ENCODE measurements at places on chromosomes 11 and 22.
A peak's percentile ranks its signal among the peaks of the same experiment; 100 is the strongest.

GRCh38 chr11:90391756-90392155 lies 168.9 kb upstream of the CHORDC1 start:
- no peak for DNase-seq

DNA sequence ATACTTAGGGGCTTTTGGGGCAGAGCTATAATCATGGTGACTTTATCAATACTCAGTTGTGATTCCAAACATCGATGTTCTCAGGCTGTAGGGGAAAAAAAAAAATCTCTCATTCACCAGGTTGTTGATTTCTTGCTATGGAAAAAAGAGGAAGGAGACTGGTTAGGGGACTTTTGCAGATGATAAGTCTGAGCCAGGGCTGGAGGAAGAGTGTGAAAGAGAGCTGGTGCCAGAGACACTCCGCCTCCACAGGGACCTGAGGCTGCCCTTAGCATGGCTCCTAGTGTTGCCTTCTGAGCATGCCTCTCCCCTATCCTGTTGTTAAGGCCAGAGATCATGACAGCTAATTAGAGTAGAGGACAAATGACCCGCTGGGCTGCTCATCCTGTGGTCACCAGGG lies 16.9 kb downstream of the UPB1 start:
- no peak for DNase-seq

DNA sequence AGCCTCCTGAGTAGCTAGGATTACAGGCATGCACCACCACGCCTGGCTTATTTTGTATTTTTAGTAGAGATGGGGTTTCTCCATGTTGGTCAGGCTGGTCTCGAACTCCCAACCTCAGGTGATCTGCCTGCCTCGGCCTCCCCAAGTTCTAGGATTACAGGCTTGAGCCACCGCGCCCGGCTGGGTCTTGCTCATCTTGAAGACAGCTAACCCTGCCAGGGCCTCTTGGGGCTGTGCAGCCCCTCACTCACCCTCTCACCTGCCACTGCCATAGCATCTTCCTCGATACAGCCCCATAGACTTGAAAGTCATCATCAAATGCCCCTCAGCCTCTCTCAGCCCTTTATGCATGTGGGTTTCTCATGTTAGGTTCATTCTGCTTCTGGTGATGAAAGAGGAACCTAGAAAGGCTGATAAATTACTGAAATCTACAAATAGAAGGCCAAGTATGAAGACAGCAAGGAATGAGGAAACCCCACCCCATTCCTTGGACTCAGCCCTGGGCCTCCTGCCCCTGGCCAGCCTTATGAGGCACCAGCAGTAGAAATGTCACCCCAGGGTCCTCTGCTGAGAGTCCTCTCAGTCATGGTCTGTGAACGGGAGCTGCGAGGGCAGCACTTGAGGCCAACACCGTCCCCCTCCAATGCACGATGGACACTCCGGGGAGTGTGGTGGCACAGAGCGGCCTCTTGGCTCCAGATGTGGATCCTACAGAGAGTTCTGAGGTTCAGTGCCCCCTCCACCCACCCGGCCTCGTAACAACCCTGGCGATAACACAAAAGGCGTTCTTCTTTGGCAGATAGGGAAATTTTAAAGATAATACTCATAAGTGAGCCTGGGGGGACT lies 24.8 kb downstream of the SCGB1A1 start:
- no peak for DNase-seq

- no peak for DNase-seq
Measured at GRCh38 chr11:26859416-26859815, 134.5 kb upstream of the FIBIN start.

GRCh38 chr22:23163665-23164064 lies 16.6 kb upstream of the BCR start:
- no peak for DNase-seq

DNA sequence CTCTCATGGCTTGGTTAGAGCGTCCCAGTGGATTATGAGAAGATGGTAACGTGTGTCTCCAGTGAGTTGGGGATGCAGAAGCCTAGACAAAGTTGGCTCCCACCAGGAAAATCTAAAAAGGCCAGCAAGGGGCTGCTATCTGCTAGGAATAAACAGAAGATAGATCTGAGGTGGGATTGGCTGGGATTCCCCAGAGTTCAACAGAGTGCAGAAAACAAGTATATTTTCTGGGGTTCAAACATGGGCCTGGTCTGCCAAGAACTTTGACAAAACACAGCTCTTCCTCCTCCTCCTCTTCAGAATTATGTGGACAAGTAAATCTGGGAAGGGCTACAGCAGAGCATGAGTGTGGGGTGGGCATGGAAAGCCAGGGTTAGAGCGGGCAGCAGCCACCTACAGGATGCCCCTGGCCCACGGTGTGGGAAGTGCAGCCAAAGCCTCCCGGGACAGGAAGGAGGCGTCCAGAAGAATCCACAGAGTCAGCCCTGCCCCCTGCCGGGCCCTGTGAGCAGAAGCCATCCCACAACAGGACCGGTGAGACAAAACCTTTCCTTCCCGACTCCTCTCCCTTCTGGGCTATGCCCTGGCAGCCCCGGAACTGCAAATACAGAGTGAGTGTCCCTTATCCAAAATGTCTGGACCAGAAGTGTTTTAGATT lies 67.1 kb downstream of the CD82 start:
- DNase-seq: no peak

- no peak for DNase-seq
Measured at GRCh38 chr11:76830639-76831327, 29.9 kb upstream of the ACER3 start.

DNA sequence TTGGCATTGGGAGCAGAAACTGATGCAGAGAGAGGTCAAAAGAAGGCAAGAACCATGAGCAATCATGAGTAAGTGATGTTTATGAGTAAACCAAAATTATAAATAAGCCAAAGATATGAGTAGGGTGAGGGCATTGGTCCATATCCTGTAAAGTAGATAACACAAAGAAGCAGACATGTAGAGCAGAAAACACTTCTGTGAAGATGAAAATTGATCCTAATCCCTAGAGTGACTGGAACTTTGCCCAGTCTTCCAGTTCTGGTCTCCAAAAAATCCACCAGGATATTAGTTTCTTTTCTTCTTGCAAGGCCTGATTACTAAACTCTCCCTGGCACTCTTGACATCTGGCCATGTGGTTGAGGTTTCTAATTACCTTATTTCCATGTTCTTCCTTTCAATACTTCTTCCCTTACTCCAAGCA lies 13.7 kb upstream of the DRD2 start:
- DNase-seq: peak; percentile 39

Data from NCI-H2107 (cell line).